Astrocyte (in vitro differentiated cells and primary cell): ENCODE measurements at places on chromosomes 3 and 15.

DNA sequence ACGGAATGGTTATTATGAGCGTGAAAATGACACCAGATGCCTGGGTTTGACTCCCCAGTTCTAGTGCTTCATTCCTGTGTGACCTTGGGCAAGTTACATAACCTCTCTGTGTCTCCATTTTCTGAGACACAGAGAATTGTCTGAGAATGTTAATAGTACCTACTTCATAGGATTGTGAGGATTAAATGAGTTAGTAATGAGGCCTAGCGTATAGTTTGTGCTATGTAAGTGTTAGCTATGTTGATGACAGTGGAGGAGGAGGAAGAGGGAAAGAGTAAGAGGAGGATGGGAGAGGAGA, 150.3 kb downstream of the MEGF11 start:
- no peak for DNase-seq

DNA sequence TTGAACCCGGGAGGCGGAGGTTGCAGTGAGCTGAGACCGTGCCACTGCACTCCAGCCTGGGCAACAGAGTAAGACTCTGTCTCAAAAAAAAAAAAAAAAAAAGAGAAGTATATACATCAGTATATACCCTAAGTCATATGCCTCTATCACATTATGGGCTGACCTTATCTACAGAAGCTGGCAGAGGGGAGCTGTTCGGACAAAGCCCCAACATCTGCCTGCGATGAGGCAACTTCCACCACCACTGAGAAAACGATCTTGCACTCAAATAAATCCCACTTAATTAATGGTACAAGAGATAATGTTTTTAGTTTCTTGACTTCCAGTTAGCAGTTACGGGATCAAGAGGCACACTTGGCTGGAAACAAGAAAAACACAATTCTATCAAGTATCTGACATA, 2.2 kb downstream of the GLT8D1 start:
- no peak for DNase-seq

- DNase-seq, result peak; percentile 86
These were observed at the start of gene GTF2A2 for GRCh38 chr15:59656897-59657634. GTF2A2 (minus strand) TSS chr15:59657515; CDS start chr15:59652277, 5,238 bp downstream.

DNA sequence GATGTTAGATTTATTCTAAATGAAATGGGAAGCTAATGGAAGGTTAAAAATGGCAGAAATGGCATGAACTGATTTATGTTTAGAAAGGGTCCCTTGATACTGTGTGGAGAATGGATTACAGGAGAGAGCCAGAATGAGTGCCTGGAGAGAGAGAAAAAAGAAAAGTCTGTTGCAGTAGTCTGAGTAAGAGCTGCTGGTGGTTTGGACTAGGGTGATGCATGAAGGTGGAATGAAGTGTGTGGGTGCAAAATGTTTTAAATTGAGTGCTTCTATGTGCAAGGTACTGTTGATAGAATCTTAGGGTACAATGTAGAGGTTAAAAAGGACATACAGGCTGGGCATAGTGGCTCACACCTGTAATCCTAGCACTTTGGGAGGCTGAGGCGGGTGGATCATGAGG, 11.4 kb upstream of the MGA start:
- peak; percentile 87 for DNase-seq

DNA sequence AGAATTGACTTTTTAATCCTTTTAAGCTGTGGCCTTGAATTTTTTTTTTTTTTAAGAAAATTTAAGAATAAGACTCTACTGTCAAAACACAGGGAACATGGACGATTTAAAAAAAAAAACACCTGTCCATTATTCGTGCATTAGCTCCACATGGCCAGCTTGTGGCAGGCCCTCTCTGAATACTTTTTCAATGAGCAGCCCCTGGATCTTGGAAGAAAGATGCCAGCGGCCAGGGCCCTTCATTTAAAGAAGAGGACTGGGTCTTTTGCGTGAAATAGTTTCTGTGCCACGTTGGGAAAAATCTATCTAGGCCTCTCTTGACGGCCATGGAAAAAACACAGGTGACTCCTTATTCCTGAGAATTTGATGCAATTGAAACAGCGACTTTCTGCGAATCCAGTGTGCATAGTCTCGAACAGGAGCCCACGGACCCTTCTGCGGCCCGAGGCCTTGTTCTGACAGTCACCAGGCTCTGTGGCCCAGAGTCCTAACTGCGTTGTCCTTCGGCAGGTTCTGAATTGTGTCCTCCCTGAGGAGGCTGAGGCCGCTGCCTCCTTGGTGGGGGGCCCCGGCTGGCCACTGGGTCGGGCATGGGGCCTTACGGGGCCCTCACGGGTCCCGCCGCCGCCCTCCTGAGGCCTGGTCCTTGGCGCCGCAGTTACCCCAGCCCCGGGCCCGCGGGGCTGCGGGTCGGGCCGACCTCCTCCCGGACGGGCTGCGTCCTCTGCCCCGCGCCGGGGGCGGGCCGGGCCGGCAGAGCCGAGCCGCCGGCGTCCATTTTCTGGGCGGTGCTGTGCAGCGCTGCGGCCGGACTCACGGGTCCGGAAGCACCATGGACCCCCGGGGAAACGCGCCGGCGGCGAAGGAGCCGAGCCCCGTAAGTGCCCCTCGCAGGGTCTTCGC, 33.5 kb downstream of the ZBTB38 start:
- no peak for DNase-seq

GRCh38 chr3:31613177-31613576, 80.5 kb downstream of the STT3B start:
- no peak for DNase-seq

DNA sequence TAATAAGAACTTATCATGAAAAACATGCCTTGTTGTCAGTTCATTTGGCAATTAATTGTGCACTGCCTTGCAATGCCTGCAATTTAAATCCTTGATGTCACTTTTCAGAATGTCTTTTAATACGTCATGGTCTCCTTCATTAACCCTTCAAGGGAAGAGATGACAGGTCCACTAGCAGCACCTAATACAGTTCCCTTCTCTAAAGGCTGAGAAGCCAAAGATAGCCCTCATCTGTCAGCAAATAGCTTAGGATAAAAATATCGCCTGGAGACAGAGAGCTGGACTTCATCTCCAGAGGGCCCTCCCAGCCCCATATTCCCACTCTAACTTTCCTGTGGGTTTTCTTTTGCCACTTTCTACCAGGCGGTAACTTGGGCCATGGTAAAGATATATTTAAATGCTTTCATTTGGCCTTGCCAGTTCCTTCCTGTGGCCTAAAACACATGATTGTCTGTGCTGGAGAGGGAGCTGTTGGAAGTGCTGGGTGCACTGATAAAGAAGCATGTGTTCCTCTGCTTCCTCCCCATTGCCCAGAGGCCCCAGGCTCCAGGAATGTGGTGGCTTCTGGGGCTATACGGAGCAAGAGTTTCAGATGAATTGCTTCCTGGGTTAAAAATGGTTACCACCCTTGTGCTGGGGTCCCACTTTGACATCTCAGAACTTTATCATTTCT, 76.3 kb upstream of the UMPS start:
- no peak for DNase-seq

DNA sequence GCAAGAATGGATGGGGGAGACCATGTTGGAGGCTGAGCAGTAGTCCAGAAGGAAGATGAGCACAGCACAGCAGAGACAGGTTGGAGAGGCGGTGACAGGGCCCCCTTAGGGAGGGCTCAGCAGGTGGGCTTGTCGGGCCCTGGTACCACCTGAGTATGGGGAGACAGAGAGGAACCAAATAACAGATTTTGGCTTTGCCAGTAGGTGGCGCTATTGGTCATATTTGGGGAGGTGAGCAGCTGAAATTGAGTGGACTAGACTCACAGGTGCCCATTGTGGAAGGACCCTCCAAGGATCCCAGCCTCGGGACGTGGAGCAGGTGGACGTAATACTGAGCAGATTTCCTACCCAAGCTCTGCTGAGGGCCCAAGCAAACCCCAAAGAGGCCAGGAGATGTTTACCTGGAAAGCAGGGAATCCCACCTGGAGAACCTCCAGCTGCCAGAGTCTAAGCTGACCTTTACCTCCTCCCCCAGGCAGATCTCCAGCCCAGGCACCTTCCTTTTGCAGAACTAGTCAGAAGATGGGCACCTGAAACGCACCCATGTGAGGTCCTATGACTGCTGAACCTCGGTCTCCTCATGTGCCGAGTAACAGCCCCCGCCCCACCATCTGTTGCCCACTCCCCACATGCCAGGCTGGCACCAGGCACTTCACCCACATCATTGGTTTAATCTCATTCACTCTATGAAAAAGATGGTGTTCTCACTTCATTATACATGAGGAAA, 24.6 kb upstream of the CORO2B start:
- no peak for DNase-seq

DNA sequence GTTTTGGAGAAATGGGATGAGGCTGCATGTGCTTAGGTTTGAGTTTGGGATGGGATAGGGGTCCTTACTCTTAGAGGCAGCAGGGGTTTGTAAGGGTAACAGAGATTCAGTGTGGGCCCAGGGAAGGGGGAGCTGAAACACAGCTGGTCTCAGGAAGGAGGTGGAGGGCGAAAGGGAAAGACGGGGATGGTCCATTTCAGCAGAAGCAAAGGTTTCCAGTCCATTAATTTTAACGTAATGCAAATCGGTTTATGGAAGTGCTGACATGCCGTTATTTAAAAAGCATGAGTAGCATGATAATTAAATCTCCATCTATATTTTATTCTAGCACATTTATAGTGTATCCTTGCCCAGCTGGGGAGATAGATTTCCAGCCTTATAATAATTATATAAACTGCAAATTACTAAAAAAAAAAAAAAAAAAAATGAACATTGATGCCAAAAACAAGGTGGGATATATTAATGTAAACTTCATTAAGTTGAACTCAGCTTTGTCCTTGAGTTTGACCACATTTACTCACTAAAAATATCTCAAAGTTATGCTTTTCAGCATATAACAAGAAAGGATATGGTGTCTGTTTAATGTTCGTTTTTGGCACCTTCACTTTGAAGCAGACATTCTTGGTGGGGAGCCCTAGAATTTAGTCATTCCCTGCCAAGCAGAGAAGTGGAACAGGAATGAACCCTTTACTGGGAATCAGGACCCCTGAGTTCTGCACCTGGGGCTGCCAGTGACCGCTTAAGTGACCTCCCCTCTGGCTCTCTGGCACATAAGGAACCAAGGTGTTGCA, 234.7 kb downstream of the THSD4 start:
- DNase-seq, result no peak

- no peak for DNase-seq
These were observed 665 bp downstream of the GATM start for GRCh38 chr15:45377609-45378148.
